Smooth muscle cell of the coronary artery (primary cell): ENCODE measurements at places on chromosomes 13 and 19. TPM values are rescaled to one million over a fixed set of nuclear protein-coding genes. Genes with fewer than 3 reads are reported as not detected.

GIPR gene
- total RNA-seq: 1.8 TPM in 1 of 2 replicates, not detected in the other

TTYH1 gene
- total RNA-seq: not detected in 2 replicates

CCDC8 gene
- 11.9 and 26.2 TPM in 2 replicates for total RNA-seq

TOMM40 gene
- total RNA-seq: 23.5 and 46.5 TPM in 2 replicates

ZNF497 gene
- 0.68 and 1.4 TPM in 2 replicates for total RNA-seq

ADGRE1 gene
- 0.08 TPM in 1 of 2 replicates, not detected in the other for total RNA-seq

C1QTNF9 gene
- total RNA-seq: not detected in 2 replicates

IGFL1 gene
- total RNA-seq: not detected in 2 replicates

CCDC106 gene
- total RNA-seq: 2.7 and 6.4 TPM in 2 replicates

VSTM2B gene
- total RNA-seq: not detected in 2 replicates

OR4F17 gene
- total RNA-seq: not detected in 2 replicates

TLE6 gene
- total RNA-seq: 0.12 and 2.1 TPM in 2 replicates

NBEA gene
- 3.1 and 3.7 TPM in 2 replicates for total RNA-seq

FCAR gene
- not detected in 2 replicates for total RNA-seq

KANK2 gene
- 212 and 948 TPM in 2 replicates for total RNA-seq

PCDH9 gene
- total RNA-seq: 3.2 and 15.6 TPM in 2 replicates

CYP2A7 gene
- not detected in 2 replicates for total RNA-seq
